ENCODE measurements at places on chromosomes 12 and 14. TPM values are rescaled to one million over a fixed set of nuclear protein-coding genes. Genes with fewer than 3 reads are reported as not detected.

DNA sequence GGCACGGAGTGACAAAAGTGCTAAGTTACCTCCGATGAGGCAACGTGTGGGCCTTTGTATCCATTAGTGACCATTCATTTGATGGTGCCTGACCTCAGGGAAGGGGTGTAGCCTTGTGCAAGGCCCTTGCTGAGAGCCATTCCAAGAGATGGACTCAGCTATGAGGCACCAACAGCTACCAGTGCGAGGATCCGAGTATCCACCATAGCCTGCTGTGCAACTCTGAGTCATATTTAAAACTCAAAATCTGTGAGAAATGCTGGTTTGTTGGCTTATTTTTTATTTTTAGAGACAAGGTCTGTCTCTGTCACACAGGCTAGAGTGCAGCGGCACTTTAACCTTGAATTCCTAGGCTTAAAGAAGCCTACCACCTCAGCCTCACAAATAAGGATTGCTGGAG is 25.1 kb upstream of the WNK1 start:
- no peak for DNase-seq

DNA sequence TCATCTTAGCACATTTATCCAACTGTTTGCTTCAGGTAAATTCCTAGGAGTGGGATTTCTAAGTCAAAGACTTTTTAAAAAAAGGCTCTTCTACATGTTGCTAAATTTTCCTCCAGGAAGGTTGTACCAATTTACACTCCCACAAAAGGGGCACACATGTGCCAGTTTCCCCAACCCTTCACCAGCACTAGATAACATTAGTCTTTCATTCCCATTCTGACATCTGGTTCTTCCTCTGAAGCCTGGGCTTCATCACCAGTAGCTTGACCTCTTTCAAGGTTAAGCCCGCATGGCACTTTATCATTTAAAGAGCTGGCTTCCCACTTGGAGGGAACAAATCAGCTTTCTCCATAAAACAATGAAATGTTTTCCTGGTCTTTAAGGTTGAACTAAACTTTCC is 168.4 kb downstream of the MYRFL start:
- DNase-seq = no peak

GRCh38 chr14:72941286-72941985 is 15.2 kb downstream of the DCAF4 start:
- no peak for DNase-seq

GRCh38 chr12:125114365-125115141 is 49.3 kb downstream of the AACS start:
- no peak for DNase-seq

The FAIM2 gene
- polyA plus RNA-seq = 188 TPM

DNA sequence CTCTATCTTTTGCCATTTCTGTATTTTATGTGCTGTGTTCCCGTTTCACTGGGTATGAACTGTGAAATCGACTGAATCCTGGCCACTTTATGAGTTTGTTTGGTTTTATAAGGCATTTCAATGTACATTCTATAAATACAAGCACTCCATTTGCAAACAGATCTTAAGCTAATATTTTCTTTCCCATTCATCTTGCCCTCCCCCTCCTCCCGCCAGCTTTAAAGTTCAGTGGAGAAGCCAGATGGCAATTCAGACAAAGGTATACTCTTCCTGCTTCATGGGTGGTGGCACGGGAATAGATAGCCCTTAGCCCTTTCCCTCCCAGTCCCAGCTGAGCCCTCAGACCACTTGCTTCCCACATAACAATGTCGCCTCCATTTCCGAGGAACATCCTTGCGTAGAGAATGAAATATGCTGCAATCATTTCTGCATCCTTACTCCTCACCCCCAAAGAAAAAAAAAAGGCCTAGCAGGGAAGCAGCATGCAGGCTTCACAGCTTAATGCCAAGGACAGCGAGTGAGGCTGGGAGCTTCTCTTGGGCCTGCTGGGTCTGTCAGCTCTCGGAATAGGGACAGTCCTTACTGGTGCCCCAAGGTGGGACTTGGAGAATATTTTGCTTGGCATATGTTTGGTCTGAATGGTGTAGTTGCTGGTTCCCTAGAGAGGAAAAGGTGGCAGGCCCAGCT is 52.8 kb upstream of the SRSF5 start:
- no peak for DNase-seq

GRCh38 chr12:106522708-106523107 is 60.1 kb upstream of the RFX4 start:
- no peak for DNase-seq
